ENCODE measurements at places on chromosomes 3 and 15. TPM values are rescaled to one million over a fixed set of nuclear protein-coding genes. Genes with fewer than 3 reads are reported as not detected.

The GABRG3 gene
- polyA plus RNA-seq = 4.7 TPM

The UBL7 gene
- polyA plus RNA-seq = 43.9 TPM

The KLF15 gene
- 0.94 TPM for polyA plus RNA-seq

The HHLA2 gene
- polyA plus RNA-seq = 0.90 TPM

The TMEM87A gene
- polyA plus RNA-seq = 23.1 TPM

The LEKR1 gene
- polyA plus RNA-seq = 0.15 TPM

The ANKRD28 gene
- 16.2 TPM for polyA plus RNA-seq

The ATP10A gene
- polyA plus RNA-seq = 0.11 TPM

The KNL1 gene
- not detected for polyA plus RNA-seq

The SLC9C1 gene
- polyA plus RNA-seq = not detected

The CFAP100 gene
- not detected for polyA plus RNA-seq

The SLC51B gene
- polyA plus RNA-seq = not detected

The COL6A5 gene
- polyA plus RNA-seq = not detected

The TGM5 gene
- polyA plus RNA-seq = 0.24 TPM

The CASR gene
- not detected for polyA plus RNA-seq

The ADCY5 gene
- 0.21 TPM for polyA plus RNA-seq

The SKOR1 gene
- polyA plus RNA-seq = 26.2 TPM

The IL5RA gene
- polyA plus RNA-seq = not detected

The FANCI gene
- polyA plus RNA-seq = 3.2 TPM

The WDR93 gene
- polyA plus RNA-seq = 0.39 TPM

The ZNF80 gene
- 0.31 TPM for polyA plus RNA-seq

The CYP1A1 gene
- not detected for polyA plus RNA-seq

The CA12 gene
- 87.1 TPM for polyA plus RNA-seq

The MAGI1 gene
- 10.8 TPM for polyA plus RNA-seq

The ZIC4 gene
- 2.5 TPM for polyA plus RNA-seq

The CCDC54 gene
- polyA plus RNA-seq = not detected

The ADGRG7 gene
- polyA plus RNA-seq = not detected

The CACNA1D gene
- polyA plus RNA-seq = 1.9 TPM

The UBA3 gene
- 110 TPM for polyA plus RNA-seq

The CCDC13 gene
- 1.3 TPM for polyA plus RNA-seq
